GDM1 (cell line): ENCODE measurements at places on chromosomes 7 and 10.

DNA sequence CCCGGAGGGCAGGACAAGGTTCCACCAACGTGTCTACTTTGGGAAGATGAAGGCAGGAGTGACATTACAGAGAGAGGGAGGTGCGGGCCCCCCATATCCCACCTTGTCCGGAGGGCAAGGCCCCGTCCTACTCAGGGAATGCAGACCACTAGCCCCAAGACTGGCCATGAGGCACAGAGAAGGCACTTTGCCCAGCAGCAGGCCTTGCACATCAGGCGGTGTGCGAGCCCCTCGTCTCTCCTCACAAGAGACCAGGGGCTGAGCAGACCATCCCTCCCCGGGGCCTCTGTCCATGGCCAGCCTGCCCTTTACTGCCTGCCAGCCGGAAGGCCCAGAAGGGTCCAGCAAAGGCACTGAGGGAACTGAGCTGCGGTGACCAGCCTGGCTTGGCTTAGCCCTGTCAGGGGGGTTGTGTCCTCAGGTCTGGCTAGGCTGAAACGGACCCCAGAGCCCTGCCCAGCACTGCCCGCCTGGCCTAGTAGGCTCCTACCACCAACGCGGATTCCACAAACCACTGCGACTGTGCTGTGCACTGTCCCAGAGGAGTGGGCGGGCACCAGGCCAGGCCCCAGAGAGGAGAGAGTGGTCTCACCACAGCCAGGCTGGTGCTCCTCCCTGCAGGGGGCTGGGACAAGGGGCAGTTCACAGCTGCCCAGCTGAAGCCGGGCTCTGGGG is 16.7 kb downstream of the CAMK2B start:
- no peak for DNase-seq

DNA sequence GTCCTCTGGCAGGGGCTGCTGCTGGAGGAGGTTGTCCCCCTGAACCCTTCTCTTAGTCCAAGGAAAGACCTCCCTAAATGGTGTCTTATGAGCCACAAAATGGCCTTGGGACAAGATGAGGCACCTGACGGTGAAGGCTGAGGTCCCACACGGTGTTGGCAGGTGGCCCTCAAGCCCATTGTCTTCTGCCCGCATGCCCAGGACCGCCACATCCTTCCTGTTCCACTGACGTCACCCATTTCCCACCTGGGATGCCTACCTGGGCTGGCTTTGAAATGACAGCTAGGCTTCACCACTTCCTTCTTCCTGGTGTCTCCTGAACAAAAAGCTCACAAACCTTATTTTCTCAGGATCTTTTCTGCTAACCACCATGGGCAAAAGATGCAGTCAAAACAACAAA is 2.1 kb upstream of the DMBT1 start:
- no peak for DNase-seq

GRCh38 chr10:110158051-110159005 is 49.1 kb upstream of the MXI1 start:
- no peak for DNase-seq

- DNase-seq = no peak
Measured at GRCh38 chr10:119896937-119897770, 4.6 kb downstream of the SEC23IP start.

- DNase-seq = peak; percentile 12
Measured at GRCh38 chr10:74306227-74306982, 155.4 kb downstream of the ADK start.
